ENCODE measurements at places on chromosomes 5 and 9.

DNA sequence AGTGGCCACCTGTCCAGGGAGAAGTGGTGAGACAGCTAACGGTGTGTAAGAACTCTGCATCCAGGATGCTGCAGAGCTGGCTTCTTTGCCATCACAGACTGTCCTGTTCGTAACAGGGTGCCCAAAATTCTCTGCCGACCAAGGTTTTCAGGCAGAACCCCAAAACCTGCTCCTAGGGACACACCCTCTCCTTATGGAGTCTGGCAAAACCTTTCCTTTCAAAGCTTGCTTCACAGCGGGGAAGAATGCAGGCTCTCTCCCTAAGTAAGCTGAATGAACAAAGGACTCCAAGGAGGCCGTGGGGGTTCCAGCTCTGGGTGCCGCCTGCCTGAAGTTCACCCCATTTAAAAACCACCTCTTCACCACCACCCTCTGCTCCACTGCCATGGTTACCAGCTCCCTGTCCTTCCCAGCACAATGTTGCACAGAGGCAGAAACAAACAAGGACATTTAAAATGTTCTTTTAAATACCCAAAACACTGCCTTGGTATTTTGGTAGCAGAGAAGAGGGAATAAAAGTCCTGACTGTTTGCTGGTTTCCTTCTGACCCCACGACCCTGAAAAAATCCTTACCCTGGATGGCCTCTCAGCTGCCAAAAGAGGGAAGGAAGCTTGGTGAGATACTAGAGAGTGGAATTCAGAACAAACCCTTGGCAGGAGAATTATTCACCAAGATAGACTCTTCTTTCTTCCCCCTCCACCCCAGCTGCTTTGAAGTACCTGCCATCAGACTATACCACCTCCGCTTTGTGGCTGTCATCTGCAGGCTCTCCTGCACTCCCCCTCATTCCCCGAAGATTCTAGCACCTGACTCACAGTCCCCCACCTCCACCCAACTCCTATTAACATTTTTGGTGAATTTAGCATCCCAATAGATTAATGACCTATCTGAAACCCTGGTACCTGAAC is 7.1 kb upstream of the KLF9 start:
- no peak for DNase-seq

GRCh38 chr5:109825450-109825849 is 135.7 kb downstream of the MAN2A1 start:
- no peak for DNase-seq

- DNase-seq, result no peak
These were observed 3.7 kb downstream of the ECSCR start for GRCh38 chr5:139458580-139459407.

DNA sequence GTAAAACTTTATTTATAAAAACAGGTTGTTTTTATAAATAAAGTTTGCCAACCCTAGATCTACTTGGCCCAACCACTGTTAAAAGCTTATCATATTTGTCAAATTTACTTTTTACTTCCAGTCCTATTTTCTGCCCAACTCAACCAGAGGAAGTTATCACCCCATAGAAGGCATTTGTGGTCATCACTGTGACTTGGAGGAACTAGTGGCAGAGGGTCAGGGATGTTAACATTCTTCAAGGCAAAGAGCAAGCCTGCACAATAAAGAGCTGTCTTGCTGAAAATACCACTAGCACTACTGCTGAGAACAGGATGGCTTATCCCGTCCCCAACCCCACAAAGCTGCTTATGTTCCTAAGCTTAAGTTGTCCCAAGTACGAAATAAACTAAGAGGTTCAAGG is 22.3 kb downstream of the TTC33 start:
- DNase-seq, result no peak

GRCh38 chr9:4939118-4939561 is 45.9 kb upstream of the JAK2 start:
- DNase-seq, result no peak

DNA sequence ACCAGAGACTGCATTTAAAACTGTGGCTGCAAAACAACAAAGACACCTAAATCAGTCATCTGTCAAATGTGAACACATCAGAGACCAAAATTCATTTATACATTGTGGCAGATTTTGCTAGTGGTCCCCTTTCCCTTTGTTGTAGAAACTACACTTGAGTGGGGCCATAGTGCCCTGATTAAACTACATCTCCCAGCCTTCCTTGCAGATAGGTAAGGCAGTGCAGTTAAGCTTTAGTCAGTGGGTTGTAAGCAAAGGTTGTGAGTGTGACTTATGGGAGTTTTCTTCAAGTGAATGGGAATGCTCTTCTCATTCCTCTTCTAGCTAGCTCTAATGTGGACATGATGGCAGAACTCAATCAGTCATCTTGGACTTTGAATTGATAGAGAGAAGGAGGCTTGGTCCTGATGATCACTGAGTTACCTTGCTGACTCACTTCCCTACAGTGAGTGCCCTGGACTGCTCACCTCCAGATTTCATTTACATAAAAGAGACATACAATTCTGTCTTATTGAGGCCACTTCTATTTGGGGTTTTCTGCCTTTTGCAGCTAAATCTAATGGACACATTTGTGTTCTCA is 35.2 kb upstream of the SPARC start:
- DNase-seq, result no peak

- no peak for DNase-seq
These were observed 412.5 kb downstream of the CCDC171 start for GRCh38 chr9:15965246-15965745.

DNA sequence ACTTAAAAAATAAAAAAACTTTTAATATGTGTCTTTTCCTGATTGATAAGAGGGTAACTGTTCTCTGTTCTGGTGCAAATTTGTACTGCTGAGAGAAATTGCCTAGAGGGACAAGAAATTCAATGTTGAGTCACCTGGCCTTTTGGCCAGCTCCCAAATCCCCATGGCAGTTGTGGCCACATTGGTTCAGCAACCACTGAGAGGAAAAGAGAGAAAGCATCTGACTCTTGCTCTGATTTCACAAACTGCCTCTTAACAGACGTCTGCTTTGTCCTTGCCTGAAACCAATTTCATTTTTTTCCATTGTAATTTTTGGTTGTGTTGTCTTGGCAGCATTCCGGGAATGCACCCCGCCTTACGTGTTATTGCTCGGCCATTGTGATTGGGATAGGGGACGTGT is 42.4 kb downstream of the NTRK2 start:
- DNase-seq, result no peak

- no peak for DNase-seq
These were observed 196.6 kb upstream of the IER5L start for GRCh38 chr9:129374651-129375050.

DNA sequence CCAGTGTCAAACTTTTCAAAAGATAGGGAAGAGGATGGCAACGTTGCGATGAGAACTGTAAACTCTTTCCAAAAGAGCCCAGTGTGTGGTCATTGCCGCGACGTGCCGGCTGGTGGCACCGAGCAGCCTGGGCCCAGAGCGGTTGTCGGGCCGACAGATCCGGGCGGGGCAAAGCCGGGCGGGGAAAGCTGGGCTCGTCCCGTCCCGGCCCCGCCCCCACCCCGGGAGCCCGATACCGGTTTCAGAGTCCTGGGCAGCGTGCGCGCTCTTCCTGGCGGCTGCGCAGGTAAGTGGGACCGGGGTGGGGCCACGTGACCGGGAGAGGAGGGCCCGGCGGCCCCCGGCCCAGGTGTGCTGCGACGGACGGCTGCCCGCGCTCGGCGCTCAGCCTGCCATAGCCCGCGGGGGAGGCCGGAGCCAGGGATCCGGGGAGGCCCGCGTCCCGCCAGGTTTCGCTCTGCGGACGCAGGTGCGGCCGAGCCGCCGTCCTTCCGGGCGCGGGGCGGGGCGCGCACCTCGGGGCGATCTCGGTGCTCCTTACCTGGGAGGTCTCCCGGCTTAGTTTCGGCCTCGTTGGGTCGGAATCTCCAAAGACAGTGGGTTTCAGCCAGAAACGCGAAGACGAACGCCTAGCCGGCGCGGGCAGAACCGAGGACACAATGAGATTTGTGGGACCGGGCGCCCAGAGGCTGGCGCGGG is at the start of gene MARVELD2:
Gene MARVELD2, plus strand, starts transcription at position 232 of the 699 bp plus-strand sequence. CDS start 4,270 bp downstream, outside the sequence.
- no peak for DNase-seq

- DNase-seq, result no peak
These were observed 23.4 kb downstream of the ANXA6 start for GRCh38 chr5:151134228-151134627.

DNA sequence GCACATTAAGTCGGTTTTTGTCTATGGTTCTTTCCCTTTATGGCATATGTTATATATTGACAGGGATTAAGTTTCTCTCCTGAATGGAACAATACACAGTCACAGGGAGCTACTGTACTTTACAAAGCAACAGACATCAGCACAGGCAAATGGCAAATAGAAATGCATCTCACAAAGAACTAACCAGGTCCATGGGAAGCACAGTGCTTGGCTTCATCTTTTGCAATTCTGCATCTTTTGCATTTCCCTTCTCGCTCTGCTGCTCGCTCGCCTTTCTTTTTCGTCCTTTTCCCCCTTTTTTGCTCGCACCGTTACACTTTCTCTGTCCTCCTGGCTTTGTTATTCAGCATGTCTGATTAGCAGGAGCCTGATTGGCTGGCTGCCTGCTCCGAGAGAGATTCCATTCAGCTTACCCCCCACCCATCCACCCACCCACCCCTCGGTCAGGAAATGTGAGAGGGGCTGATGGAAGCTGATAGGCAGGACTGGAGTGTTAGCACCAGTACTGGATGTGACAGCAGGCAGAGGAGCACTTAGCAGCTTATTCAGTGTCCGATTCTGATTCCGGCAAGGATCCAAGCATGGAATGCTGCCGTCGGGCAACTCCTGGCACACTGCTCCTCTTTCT is at the start of gene ADAMTSL1:
Gene ADAMTSL1, plus strand, starts transcription at position 502 of the 628 bp plus-strand sequence. Its CDS starts 80 bp downstream, at position 582.
- peak; percentile 28 for DNase-seq

- DNase-seq, result no peak
These were observed 16.8 kb upstream of the PRLR start for GRCh38 chr5:35246900-35247647.

GRCh38 chr5:95304711-95305110 is 19.8 kb upstream of the MCTP1 start:
- DNase-seq, result no peak

DNA sequence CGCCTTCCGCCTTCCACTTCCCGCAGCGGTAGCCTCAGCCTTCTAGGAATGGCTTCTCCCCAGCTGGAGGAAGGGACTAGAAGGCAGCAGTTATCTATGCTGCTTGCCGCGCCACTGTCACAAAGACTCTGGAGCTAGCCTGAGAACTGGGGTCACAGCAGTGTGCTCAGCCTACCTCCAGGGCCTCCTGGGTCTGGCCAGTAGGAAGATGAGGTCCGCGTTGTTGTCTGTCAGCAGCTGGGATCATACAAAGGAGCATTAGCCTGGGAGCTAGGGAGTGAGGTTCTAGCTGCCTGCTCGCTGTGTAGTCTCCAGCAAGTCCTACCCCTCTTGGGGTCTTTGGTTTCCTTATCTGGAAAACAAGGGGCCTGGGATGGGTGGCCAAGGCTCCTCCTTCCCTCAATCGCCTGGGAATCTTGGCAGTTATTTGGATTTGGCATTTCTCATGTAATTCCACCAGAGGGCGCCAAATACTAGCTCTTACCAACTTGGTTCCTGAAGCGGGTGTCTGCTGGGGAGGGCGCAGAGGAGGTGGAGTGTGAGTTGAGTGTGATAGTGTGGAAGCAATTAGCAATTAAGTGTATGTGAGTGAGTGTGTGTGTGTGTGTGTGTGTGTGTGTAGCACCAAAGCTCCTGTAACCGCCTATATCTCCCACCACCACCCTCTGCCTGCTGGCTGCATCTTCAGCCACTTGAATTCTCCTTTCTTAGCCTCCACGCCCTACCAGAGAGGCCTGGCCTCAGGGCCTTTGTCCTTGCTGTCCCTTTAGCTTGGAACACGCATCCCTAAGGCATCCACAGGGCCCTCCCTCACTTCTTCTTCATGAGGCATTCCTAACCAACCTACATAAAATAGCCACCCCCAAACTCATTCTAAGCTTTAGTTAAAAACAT is 97.1 kb downstream of the ENTREP1 start:
- DNase-seq, result peak; percentile 55

Measured in neural crest cell (in vitro differentiated cells).